Heart left ventricle (tissue), 16 donors: ENCODE measurements at places on chromosomes 12 and 14. TPM values are rescaled to one million over a fixed set of nuclear protein-coding genes. Genes with fewer than 3 reads are reported as not detected.
A peak's percentile ranks its signal among the peaks of the same experiment; 100 is the strongest.

DNA sequence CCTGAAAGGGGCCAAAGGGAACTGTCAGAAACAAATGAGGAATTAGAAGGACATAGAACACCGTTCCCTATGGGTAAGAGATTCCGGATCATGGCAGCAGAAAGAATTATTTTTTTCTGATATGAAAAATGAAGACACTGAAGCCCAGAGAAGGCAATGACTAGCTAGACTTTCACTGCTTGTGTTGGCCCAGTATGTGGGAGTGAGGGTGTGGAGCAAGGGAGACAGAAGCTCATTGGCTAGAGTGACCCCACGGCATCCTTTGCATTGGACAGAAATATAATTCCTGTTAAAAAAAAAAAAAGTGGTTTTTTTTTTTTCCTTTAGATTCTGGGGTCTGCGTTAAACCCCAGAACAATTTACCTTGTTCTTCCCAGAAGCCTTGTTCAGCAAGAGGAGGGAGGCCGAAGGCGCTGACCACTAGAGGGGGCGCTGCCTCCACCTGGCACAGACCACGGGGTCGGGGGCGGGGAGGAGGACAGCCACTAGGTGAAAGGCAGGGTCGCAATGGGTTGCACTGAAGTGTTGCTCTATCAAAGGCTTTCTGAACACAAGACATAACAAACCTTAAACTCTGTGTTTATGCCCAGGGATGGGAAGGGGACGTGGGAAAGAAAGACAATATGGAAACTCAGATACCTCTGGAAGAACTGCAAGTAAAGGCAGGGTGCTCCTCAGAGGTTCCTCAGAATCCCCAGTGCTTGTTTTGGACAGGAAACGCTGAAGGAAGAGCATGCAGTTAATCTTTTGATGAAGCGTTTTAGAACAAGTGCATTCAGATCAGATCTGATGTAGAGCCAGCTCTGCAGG lies 156.8 kb downstream of the KCNA5 start:
- peak; percentile 38 for DNase-seq

- DNase-seq: peak; percentile 26
These were observed 24.5 kb upstream of the TMCC3 start for GRCh38 chr12:94674835-94675234.

DNA sequence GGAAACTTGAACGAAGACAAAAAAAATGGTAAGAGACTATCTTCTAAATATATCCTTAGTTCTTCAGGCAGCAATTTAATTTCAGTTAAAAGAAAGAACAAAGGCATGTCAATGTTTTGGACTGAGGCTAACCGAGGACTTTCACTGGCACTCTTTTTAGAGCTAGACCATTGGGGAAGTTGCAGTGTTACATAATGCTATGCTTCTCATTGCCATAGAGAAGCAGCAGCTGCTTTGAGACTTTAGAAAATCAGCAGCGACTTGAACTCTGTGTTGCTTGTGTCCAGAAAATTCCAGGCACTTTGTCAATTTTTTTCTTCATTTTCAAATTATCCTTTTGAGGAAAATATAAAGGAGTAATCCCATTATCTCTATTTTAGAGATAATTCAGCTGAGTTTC lies 964.2 kb downstream of the NRXN3 start:
- DNase-seq: no peak

The RTL1 gene
- total RNA-seq: not detected

DNA sequence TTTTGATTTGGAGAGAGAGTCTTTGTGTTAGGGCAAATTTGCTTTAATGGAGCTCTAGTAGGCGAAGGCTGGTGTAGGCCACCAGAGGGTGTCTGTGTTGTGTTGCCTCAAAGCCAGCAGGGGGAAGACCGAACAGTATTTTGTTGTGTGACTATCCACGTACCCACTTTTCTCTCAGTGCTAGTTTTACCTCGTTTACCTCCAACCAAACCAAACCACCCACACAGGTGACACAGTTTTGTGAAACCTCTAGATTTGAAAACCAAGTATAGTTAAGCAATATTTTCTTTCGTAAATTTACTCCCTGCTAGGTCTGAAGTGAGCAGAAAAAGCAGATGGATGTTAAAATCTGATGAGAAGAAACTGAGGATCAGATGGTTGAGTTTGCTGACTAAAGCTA lies 36.3 kb upstream of the NPFF start:
- DNase-seq: peak; percentile 39

GRCh38 chr12:69837191-69837590 lies 12.2 kb downstream of the MYRFL start:
- no peak for DNase-seq
